Esophagus mucosa (tissue), 1 donor: ENCODE measurements at places on chromosomes 5 and 9. TPM values are rescaled to one million over a fixed set of nuclear protein-coding genes. Genes with fewer than 3 reads are reported as not detected.

TNFAIP8 gene
- 15.3 TPM for total RNA-seq

- ATAC-seq, result no peak
Measured at GRCh38 chr5:35317586-35317985, 87.3 kb upstream of the PRLR start.

- ATAC-seq, result no peak
Measured at GRCh38 chr5:17087035-17087434, 130.4 kb upstream of the BASP1 start.

- ATAC-seq, result no peak
Measured at GRCh38 chr9:131405428-131405827, 11.5 kb downstream of the PRRC2B start.
